ENCODE measurements at places on chromosomes 3 and 15.

- no peak for DNase-seq
These were observed 71.9 kb upstream of the PRR23E start for GRCh38 chr3:127120851-127121647.

DNA sequence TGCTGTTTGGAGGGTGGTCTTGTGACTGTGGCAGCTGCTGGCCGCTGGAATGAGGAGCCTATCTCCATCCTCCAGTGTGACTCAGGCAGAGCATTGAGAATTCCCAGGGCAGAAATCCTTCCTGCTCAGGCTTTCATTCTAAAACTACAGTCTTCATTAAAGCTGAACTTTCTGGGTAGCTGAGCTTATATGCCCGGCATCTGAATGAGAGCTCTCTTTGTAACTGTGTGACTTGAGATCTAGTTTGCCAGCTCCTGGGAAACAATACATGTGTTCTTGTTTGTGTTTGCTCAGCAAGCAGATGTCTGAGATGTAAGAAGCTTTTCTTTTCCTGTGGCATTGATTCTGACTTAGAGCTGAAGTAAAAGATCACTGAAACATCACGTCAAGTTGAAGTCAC is 22.4 kb downstream of the RLBP1 start:
- DNase-seq, result no peak

DNA sequence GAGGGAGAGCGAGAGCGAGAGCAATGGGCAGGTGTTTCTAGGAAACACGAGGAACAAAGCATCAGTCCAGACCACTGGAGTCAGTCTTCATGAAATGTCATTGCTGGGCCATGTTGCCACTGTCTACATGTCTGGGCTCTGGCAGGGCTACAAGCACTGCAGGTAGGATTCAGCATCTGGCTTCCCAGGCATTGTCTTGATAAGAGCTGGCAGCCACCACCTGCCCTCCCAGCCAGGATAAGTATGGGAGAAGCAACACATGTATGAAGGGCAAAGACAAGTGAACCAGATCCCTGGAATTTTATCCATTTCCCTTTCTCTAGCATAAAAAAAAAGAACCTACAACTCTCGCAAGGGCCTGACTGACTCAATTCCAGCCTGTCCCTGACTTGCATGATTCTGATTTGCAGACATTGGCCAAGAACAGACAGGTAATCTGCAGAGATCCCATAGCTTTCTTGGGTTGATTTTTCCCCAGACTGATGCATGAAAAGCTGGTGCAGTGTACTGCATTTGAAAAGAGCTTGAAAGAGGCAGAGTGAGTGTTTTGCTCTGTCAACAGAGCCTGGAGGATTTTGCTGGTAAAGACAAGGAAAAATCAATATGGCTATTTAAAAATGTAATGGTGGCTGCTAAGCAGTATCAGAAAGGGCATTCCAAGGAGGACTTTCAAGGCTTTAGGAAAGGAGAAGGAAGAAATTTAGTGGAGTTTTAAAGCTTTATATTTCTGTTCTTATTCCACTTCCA is 157.2 kb upstream of the MYRIP start:
- DNase-seq, result no peak

- no peak for DNase-seq
These were observed 4.6 kb upstream of the QRICH1 start for GRCh38 chr3:49098429-49098828.

DNA sequence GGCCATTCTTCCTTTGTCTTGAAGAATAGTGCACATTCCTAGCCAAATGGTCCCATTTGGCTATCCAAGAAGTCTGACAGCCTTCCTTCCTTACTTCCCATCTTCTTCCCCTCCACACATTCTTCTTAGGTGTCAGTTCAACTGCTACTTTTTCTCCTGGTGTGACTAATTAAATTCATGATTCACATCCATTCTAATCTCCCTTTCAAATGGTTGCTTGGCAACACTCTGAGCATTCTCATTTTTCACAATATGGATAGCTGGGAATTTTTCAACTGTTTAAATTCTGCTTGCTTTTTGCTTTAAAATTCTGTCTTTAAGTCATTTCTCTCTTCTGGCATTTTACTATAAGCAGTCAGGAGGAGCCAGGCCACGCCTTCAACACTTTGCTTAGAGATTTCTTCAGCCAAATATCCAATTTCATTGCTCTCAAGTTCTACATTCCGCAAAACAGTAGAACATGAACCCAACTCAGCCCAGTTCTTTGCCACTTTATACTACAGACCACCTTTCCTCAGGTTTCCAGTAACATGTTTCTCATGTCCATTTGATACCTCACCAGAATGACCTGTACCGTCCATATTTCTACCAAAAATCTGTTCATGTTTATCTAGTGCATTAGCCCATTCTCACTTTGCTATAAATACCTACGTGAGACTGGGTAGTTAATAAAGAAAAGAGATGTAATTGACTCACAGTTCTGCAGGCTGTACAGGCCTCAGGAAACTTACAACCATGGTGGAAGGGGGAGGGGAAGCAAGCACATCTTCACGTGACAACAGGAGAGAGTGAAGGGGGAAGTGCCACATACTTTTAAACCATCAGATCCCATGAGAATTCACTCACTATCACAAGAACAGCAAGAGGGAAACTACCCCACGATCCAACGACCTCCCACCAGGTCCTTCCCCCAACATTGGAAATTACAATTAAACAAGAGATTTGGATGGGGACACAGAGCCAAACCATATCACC is 31.9 kb upstream of the MCF2L2 start:
- no peak for DNase-seq

DNA sequence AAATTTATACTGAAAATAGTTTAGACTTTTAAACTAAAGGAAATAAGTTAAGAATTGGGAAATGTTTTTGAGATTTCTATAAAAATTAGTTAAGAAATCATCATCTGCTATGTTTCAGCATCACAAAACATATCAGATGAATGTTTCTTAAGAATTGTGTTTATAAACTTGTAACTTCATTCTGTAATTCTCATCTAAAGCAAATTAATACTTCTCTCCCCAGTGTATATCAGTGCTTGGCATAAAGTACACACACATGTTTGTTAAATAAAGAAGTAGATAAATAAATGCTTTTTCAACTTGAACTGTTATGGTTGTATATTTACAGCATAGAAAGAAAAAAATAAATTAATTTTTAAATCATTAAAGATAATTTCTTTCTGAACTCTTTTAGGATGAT is 245.9 kb upstream of the SLITRK3 start:
- no peak for DNase-seq

DNA sequence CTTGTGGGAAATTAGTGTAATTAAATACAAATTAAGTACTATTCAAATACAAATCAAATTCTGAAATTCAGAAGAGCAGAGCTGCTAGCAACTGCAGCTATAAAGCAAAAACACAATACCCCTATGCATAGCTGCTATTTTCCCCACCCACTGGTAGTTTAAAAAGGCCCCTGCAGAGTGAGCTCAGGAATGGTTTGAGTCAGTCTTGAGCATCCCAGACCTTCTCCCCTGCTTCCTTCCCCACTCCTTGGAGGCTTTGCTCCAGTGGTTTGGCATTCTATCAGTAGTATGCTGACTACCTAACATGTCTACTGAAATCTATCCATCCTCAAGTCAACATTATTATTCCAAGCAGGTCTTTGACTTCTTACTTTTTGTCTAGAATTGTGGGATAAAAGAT is 53.0 kb downstream of the EFHB start:
- no peak for DNase-seq

- no peak for DNase-seq
These were observed 38.9 kb downstream of the TLE3 start for GRCh38 chr15:70058642-70059360.

- no peak for DNase-seq
These were observed 41.3 kb downstream of the COL6A5 start for GRCh38 chr3:130386604-130387263.

DNA sequence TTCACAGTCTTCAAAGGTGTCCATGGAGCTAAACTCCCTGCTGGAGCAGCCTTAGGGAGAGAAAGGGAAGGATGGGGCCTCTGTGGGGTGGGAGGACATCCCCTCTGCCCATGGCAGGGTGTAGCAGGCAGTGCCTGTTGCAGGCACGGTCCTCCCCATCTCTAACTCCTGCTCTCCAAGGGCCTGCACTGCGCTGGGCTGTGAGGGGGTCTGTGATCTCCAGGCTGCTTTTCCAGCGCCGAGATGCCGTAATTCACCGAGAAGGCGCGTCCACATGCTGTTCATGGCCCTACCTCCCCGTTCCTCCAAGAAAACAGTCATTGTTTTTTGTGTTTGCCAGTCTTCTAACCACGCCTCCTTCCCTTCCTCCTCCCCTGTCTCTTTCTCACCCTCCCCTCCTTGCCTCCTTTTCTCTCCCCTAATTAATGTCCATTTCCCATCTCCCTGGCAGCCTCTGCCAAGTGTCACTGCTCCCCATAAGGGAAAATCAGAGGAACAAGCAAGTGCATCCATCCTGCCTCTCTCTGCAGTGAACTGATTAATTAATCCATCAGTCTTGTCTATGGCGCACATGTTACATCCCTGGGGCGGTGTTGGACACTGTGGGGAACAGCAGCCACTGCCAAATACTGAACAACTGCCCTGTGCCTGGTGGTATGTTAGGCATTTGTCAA is 17.7 kb upstream of the LAMP3 start:
- DNase-seq, result no peak

DNA sequence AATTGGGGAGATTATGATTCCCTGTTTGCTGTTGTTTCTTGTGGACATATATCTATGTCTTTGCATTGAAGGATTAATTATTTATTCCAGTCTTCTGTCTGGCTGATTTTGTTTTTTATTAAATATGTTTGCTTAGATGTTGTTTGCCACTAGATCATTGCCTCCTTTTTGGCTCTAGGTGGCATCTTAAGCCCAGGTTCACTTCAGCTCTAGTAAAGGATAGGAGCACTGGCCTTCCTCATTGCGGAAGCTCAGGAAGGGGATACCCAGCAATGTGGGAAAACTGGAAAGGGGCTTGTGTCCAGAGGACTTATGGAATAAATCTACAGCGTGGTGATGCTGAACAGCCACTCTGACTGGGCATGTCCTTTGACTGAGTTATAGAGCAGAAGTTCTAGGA is 821.6 kb downstream of the PDCD6IP start:
- DNase-seq, result no peak

DNA sequence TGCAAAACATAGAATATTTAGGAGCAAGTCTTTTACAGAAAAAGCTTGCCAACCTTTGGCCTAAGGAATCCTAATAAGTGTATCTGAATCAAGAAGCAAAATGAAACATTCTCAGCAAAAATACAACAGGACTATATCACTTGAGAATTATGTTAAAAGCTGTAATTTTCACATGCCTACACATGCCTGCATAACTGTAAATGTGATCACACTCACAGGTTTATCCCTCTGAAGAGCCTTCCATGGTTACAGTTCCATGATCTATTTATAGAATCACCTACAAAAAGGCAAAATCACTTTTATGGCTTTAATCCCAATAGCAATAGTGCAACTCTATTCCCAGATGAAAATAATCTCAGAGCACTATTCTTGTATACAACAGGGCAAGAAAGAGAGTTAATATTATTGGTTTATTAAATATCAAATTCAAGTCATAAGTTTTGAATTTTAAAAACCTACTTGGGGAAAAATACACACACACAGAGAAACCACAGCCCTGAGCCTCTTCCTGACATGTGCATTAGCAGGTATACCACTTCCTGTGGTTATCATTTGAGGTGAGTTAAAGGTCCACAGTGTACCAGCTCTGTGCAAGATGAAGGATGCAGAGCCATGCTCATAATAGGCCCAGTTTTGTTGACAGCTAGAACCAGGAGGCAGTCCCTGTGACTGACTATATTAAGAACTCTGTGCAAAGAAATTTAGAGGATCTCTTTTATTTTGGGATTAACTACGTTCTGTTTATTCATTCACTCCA is 252.5 kb upstream of the TGFBR2 start:
- no peak for DNase-seq

DNA sequence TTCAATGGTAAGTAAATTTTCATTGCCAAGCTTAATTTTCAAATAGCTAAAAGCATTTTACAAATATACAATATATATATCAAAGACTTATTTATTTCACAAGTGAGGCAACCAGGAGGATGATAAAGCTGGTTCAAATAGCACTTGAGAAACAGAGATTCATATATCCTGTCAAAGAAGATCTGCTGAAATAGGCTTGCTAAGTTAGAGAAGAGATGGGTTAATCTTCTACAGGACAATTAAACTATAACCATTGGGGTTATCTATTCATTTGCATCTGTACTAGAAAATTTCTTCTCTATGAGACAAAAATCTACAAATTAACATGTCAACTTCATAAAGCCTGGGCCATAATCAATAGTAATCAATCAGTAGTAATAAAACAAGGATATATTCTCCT is 637.7 kb upstream of the UBE2E2 start:
- no peak for DNase-seq

DNA sequence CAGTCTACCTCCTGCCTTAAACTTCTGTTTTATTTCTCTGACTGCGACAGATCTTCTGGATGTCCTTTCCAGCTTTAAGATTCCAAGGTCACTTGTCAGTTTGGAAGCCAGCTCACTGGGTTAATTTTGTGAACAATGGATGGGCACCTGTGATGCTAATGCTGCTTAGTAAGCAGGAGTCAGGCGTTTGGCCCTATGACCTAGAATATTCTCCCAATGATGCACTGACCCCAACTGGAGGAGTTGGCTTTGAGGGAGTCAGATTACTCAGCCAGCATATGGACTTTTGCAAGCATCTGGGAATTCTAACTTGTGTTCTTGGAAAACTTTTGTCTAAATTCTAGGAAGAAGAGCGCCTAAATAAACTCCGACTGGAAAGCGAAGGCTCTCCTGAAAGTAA is 28.1 kb downstream of the HACD3 start:
- DNase-seq, result no peak

GRCh38 chr15:56598991-56599390 is 134.1 kb upstream of the MNS1 start:
- DNase-seq, result no peak

DNA sequence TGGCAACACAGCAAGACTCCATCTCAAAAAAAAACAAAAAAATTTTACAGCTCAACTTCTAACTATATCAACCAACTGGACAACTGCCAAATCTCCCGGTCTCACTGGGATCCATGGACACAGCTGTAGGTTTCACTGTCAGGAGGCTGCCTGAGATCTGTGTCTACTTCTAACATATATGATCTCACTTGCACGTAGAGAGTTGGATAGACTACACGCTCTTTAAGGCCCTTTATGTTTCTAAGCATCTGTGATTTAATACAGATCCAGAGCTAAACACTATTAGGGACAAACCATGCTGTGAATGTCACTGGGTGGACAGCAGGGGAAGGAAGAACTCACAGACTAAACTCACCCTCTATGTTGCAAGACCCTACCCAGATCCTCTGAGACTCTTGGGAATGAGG is 13.0 kb upstream of the APOD start:
- DNase-seq, result no peak

DNA sequence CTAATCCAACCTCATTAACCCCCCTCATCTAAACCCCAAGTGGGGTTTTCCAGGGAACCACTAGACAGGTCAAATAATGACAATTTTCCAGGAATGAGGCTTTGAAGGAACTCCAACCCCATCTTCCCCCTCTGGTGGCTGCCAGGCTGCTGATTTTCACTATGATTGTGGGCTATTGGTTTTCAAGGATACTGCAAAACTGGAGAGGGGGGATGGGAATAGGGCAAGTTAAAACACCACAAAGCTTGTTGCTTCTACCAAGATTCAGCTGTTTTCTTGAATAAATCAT is 10.4 kb upstream of the ZNF662 start:
- DNase-seq, result no peak

Measured in stimulated activated CD4-positive, alpha-beta T cell treated with anti-CD3 and anti-CD28 coated beads, Interleukin-1b, Interleukin-23, amount 100 ng/mL, for 24 hours (primary cell).